ENCODE measurements at places on chromosomes 3 and 15.

DNA sequence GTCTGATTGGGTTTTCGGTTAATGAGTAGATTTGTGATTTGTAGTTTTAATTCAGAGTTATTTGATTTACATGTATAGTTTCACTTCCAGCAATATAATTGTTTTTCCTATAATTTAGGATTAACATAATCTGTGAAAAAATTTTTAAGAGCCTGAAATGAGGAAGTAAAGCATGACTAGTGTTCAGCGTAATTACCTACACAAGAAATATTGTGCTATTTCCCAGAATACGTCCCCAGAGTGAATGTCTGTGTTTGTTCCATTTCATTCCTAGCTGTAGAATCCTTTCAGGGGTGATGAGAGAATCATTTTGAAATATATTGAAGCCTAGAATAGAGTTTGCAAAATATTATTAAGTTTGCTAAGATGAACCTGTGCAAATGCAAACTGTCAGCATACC lies 247.1 kb downstream of the BBX start:
- no peak for DNase-seq

DNA sequence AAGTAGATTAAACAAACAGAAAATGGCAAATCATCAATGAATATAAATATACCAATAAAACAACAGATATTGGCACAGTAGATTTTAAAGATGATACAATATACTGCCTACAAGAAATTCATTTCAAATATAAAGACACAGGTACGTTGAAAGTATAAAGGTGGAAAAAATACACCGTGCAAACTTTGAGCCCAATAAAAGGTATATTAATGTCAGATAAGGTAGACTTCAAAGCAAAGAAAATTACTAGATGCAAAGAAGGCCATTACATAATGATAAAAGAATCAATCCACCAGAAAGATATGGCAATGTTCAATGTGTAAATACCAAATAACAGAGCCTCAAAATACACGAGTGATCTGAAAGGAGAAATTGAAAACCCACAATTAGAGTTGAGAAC lies 34.3 kb upstream of the VIPR1 start:
- no peak for DNase-seq

DNA sequence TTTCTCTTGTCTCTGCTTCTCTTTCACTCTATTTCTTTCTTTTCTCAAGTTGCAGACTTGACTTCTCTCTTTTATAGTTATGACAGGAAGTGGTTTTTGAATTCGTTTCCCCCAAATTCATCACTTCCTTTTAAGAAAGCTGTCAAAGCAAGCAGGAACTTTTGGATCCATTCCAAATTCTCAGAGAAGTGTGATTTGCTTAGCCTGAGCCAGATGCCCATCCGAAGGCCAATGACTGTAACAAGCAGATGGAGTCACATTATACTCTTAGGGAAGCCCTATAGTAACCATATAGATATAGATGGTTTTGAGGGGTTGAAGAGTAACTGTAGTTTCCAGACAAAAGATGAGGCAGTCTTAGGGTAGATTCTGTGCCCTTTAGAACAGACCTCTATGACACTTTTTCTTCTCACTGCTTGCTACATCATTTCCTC lies 592.0 kb upstream of the KCNMB2 start:
- DNase-seq: no peak

DNA sequence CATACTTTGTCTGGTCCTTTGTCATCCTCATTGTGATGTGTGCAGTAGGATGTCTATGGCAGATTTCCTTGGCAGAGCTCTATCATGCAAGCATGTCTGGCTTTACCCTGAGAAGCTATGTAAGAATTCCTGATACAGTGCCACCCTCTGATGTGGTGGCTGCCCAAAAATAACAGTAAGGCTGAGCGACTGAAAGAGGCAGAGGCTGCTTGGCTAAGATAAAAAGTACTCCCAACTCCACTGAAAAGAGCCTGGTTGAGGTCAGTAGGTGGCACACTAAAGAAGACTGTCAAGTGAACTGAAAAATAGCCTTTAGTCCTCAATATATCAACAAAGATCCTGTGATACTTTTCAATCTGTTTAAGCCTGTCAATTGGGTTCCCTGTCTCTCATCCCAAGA lies 31.7 kb downstream of the BTLA start:
- DNase-seq: no peak

GRCh38 chr3:12926660-12927059 lies 85.3 kb upstream of the RPL32 start:
- no peak for DNase-seq

DNA sequence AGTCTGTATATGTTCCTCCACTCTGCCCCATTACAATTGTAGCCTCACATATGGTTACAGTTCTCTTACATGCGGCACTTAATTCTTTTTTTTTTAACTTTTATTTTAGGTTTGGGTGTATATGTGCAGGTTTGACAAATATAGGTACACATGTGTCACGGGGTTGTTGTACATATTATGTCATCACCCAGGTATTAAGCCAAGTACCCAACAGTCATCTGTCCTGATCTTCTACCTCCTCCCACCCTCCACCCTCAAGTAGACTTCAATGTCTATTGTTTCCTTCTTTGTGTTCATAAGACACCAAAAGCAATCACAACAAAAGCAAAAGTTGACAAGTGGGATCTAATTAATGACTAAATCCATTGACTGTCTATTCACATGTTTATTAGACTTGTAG lies 144.6 kb upstream of the TP63 start:
- no peak for DNase-seq

DNA sequence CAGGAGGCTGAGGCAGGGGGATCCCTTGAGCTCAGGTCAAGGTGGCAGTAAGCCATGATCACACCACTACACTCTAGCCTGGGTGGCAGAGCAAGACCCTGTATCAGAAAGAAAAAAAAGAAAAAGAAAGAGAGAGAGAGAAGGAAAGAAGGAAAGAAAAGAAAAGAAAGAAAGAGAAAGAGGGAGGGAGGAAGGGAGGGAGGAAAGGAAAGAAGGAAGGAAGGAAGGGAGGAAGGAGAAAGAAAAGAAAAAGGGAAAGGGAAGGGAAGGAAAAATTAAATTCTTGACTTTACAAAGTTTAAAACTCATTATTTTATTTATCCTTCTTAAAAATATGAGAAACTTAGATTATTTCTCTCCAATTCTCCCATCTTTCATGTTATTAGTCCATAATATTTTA lies 17.1 kb upstream of the IDH2 start:
- DNase-seq: no peak

GRCh38 chr15:77497942-77498361 lies 77.3 kb downstream of the HMG20A start:
- DNase-seq: no peak

DNA sequence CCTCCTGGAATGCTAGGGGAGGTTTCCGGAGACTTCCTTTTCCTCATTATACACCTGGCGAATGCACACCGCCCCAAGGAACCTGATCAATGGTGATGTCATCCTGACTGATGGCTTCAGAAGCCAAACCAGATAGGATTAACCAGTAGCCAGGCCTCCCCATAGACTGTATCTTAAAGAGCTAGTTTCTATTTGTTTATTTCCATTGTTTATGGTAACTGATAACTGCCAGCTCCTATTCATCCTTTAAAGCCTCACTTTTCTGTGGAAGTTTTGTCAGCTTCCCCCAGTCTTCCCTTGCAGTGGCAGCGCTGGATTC lies at the start of gene MKRN2OS:
TSS of gene MKRN2OS (minus strand) at position 27 of the 319 bp plus-strand sequence. CDS start 35 bp downstream, outside the sequence.
- no peak for DNase-seq

DNA sequence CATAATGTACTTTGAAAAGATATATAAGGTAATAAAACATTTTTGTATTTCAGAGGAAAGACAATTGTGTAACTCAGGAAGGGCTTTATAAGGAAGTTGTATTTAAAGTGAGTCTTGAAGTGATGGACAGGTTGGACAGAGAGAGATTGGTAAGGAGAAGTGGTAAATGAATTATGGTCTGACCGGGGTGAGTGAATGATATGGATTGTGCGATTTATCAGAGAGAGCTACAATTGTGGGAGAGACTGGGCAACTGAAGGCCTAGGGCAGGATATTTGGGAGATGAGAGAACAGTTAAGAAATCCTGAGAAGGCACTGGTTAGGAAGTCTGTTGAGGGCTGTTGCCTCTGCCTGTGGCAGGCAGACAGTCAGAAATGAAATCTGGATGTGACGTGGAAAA lies 14.8 kb downstream of the IL1RAP start:
- DNase-seq: no peak

DNA sequence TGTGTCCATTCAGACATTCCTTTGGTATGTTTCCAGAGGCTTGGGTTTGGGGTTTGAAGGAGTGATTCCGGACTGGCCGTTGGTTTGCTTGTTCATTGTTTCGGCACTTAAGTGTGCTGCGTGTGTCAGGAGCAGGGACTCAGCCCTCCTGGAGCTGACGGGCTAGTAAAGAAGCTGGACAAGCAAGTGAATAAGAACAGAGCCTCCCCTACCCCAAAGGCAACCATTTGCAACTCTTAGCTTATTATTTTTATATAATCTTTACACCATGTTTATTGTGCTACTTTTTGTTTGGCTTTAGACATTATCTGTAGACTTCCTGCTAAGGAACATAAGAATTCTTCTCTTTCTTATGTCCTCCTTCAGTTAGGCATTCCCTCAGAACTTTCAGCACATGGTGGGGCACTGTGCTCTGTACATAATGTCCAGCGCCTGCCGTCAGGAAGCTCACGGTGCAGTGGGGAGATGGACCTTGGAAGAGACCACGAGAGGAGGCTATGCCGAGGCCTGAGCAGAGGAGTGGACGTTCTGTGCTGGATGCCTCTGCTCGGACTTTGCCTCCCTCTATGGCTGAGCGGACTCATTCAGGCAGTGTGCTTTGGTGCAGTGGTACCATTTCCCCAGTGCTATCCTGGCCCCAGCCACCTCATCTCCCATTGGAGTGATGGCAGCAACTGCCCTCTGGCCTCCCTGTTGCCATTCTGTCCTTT lies 65.4 kb downstream of the EEFSEC start:
- DNase-seq: no peak

DNA sequence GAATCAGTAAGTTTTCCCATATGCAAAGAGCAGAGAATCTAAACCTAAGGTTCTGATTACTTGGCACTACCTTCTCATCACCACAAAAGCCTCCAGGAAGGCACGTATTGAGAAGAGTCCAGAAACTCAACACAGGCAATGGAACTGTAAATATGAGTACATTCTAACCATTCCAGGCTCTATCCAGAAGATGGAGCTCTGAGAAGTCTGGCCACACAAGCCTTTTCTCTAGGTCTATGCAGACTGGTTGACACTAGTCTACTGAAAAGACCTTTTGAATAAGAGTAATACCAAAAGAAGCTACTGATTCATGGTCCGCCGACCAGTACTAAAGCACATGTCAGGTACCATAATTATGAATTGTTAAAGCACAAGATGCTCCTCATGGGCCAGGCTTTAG lies 12.2 kb upstream of the NCKIPSD start:
- no peak for DNase-seq

GRCh38 chr3:87398168-87398801 lies 121.9 kb upstream of the POU1F1 start:
- DNase-seq: no peak

DNA sequence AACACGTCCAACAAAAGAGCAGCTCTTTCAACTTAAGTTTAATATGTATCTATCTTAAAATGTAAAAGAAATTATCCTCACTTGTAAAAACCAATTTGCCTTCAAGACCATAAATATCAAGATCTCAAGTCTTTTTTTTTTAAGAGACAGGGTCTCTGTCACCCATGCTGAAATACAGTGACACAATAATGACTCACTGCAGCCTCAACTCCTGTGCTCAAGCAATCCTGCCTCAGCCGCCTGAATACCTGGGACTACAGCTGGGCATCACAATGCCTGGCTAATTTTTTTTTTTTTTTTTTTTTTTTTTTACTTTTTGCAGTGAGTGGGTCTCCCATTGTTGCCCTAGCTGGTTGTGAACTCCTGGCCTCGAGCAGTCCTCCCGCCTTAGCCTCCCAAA lies 26.0 kb downstream of the ACAP2 start:
- DNase-seq: no peak

DNA sequence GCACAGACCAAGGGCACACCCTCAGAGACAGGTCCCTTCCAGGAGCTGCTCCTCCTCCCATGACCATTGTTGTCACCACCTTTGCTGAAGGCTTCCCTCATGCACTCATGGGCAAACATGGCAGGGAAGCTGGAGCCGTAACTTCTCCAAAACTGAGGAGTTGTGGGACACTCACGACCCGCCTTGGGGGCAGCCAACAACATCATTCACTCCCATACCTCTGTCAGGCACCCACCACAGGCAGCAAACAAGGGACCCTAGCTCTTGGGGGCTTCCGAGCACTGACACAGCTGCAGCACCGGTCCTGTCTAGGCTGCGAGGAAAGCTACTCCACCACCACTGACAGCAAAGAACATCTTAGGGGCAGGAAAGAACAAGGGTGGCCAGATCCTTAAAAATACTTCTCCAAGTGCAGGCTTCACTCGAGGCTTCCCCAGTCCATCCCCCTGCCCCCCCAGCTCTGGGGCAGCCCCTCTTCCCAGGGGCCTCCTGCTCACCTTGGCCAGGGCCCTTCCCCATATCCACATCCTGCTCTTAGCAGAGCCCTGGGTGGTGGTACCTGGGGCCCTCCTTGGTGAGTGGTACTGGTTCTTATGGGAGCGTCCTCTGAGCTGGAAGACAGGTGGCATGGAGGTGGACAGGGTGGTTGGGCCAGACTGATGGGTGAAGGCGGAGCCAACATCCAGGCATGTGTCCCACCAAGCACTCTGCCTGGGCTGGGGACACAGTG lies 28.0 kb upstream of the DUSP7 start:
- no peak for DNase-seq

DNA sequence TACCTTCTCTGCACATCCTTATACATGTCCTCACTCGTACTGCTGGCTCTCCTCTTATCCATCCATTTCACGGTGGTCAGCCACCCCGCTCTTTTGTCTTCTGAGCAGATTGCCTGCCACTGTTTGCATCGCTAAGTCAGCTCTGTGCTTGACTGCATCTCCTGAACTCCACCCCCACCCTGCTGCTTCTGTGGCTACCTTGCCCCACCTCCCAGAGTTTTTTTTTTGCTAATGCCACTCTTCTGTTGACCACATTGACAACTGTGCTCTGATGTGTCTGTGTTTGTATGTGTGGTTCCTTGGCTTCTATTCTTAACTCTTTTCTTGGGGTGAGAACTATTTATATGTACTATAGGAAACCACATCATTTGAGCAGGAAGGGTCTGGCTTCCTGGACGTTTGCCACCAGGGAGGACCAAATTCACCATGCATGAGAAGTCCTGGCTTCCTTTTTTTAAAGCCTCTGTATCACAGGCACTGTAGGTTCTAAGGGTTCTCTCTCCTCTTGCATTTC lies 12.8 kb upstream of the MTMR10 start:
- no peak for DNase-seq

GRCh38 chr3:60427109-60427508 lies 824.1 kb downstream of the FHIT start:
- DNase-seq: no peak

GRCh38 chr15:40328176-40328575 lies 4.7 kb downstream of the INAFM2 start:
- DNase-seq: no peak

DNA sequence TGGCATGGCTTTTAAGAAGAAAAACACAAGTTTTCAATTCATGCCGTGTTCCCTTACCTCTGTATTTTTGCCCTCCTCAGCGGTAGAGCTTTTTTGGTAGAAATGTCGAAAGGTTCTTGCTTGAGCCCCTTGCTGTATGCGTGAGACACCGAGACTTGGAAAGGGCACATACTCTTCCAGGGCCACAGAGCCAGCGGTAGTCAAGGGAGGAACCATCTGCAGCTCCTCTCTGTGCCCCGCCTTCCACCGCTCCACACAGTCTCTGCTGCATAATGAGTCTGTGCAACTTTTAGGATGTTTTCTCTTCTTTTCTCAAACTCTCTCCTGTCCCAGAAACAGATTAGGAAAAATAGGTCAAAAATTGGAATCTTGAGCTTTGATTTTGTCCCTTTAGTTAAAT lies 77.5 kb downstream of the LPP start:
- DNase-seq: no peak

Data from activated CD8-positive, alpha-beta memory T cell treated with anti-CD3 and anti-CD28 coated beads for 4 hours (primary cell).